ENCODE measurements at places on chromosomes 16 and 17. TPM values are rescaled to one million over a fixed set of nuclear protein-coding genes. Genes with fewer than 3 reads are reported as not detected.

The IRX5 gene
- not detected for total RNA-seq

The MYLK3 gene
- 0.37 TPM for total RNA-seq

The GNAO1 gene
- total RNA-seq, result under 0.01 TPM

The PRDM7 gene
- total RNA-seq, result not detected

The TUBB3 gene
- total RNA-seq, result 596 TPM

The DHRS7C gene
- not detected for total RNA-seq
